ENCODE measurements at places on chromosomes 6 and 20. TPM values are rescaled to one million over a fixed set of nuclear protein-coding genes. Genes with fewer than 3 reads are reported as not detected.

GRCh38 chr6:7974565-7974937 lies 64.0 kb upstream of the TXNDC5 start:
- no peak for DNase-seq

QKI gene
- total RNA-seq: 326 TPM

GRCh38 chr6:88342336-88342735 lies 176.2 kb upstream of the CNR1 start:
- no peak for DNase-seq

- DNase-seq: peak; percentile 52
These were observed 46.2 kb upstream of the SUPT3H start for GRCh38 chr6:45423824-45424450.

WFDC10B gene
- not detected for total RNA-seq

DNA sequence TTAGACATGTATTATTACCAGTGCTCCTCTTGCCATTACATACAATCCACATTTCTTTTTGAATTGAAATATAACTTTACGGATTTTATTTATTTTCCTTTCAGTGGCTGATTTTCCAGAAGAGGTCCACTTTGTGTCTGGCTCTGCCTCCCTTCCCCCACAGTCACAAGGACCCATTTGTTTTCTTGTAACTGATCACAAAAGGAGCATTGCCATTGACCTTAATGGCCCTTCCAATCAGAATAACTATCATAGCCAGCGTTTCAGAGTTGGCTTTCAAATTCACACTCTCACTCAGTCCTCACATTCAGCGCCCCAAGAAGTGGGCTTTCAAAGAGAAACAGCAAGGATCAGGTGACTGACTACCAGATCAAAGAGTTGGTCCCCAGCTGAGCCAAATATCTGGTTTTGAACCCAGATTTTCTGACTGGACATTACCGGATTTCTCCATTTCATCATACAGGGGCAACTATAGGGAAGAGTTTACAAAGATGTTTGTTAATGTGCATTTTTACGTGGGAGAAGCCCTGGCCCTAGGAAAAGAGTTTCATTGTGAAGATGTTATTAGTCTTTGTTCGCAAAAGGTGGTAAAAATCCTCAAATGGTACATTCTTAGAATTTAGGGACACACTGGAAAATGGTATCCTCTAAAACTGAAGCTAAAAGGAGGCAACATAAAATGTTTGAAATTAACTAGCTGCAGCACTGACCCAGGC lies 2.0 kb upstream of the SLC22A23 start:
- DNase-seq: no peak

DNA sequence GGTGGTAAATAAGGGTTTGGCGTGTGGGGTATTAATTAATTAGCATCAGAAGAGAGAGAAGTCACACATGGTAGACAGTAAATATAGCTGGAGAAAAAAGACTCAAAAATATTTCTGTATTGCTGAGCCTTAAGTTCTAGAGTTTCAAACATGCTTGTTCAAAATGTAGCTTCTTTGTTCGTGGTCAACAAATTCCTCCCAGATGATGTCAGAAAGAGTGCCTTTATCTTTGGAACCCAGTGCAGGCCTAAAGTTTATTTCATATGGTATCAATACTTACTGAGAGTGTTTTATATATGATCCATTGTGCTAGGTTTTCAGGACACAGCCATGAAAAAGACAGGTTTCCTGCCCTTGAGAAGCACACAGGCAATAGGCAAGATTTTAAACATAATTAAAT lies 18.3 kb downstream of the MARCKS start:
- DNase-seq: no peak

GRCh38 chr6:167341038-167341583 lies 16.2 kb downstream of the TTLL2 start:
- DNase-seq: no peak

DNA sequence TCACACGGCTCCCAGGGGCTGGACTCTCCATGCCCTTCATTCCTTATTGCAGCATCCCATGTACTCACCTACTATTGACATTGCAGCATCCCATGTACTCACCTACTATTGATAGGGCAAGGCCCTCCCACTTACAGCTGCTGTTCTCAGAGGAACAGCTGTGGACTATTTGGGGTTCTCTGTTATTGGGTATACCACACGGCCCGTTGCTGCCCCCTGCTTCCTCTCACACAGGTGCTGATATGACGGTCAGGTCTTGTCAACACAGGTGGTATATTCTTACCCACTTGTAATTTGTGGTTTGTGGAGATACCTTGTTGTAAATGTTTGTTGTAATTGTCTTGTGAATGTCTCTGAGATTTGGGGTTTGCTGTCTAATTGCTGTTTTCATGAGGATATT lies 18.8 kb downstream of the ALDH5A1 start:
- no peak for DNase-seq

- DNase-seq: no peak
These were observed 48.1 kb downstream of the NOL4L start for GRCh38 chr20:32536851-32537656.

DNA sequence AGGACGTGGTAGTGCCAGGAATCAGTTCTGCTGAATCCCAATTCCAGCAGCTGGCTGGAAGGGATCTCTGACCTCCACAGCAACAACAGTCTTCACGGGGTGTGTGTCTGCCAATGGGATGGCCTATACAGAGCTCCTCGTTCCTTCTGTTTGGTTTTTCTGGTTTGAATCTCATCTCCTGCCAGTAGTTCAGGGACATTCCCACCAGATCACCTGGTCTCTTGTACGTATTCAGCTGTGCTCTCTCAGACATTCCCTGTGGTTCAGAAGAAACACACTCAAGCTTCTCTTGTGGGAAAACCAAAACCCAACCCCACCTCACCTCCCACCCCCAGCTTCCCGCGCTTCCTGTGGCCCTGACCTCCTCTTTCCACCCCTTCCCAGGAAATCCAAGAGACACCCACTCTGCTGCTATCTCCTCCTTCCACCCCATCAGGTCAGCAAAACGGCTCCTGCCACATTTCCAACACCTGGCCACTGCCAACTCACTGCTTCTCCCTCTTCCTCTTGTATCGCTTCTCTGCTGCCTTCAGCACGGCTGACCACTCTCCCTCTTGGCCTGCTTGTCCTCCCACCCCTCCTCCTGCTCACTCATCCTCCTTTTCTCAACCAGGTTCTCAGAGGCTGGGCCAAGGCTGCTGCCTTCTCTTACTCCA lies 63.3 kb upstream of the PTGIS start:
- no peak for DNase-seq

DNA sequence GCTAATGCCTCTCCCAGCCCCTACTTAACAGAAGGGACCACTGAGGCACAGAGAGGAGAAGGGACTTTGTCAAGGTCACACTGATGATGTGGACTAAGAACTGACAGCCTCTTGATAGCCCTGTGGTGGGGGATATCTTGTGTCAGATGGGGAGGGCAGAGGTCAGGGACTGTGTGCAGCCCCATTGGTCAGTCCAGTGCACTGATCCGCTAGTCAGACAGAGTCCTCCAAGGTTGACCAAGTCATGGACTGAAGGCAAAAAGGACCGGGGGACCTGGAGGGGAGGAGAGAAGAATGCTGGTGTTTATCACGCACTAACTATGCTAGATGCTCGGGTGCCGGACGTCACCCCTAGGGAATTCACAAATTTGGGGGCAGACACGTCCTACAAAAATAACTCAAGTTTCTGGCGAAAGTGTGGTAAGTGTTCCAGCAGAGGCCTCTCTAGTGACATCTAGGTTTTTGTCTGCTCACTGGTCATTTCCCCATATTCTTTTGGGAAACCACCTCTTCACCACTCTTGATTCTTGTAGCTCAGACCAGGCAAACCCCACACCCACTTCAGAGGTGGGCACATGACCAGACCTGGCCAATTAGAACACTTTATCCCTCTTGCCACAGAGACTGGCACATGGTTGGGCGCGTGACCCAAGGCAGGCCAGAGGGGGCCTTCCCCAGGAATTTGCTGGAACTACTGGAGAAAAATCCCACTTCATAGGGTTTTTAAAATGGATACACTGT lies 21.0 kb downstream of the TCF15 start:
- no peak for DNase-seq

CSNK2B gene
- total RNA-seq: 164 TPM

COL19A1 gene
- total RNA-seq: 0.33 TPM

- no peak for DNase-seq
These were observed 116.1 kb upstream of the NXT1 start for GRCh38 chr20:23234311-23235078.

MGME1 gene
- 17.5 TPM for total RNA-seq

SLC4A11 gene
- total RNA-seq: 30.6 TPM

DNA sequence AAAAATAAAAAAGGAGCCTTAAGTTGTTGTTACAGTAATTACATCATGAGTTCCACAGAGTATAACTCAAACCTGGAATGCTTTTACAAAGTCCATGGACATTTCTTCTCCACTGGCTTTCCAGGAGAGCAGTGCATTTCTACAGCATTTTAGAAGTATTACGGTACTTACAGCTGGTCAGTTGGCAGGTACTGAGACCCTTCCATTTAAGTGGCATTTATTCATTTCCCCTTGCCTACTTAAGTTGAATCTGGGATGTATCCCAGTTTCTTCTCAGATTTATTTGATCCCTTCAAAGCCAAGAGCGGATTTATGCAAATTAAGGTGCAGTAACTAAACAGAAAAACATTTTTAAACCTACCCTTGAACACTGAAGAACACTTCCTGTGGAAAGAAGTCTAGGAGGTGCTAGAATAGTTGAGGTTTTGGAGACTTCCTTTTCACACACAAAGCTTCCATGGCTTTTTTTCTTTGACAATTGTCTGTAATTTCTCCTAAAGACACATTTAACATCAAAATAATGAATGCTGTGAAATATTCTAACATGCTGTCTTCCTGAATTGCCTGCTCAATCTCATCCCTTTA lies 3.4 kb downstream of the PRDM13 start:
- no peak for DNase-seq

PROKR2 gene
- total RNA-seq: not detected

SLC35F1 gene
- 0.23 TPM for total RNA-seq

- DNase-seq: no peak
These were observed 174.7 kb downstream of the BMP7 start for GRCh38 chr20:57091748-57092111.

GRCh38 chr6:82182756-82183155 lies 64.8 kb downstream of the IBTK start:
- no peak for DNase-seq

CYP39A1 gene
- 2.5 TPM for total RNA-seq

DNA sequence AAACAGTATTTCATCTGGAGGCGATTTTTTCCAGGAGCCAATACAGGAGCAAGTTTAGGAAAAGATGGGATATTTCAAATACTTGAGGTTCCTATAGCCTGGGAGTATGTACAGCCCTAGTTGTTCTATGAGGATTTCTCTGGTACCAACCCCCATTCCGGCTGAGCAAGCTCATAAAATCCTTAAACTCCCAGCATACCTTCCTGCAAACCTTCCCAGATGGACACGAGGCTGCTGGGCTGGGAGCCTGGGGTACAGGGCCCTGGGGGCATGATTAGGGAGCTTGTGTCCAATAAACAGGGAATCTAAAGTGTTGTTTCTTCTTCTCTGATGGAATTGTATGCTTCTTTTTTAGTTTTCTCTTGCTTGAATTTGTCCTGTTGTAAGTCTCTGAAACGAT lies 1.5 kb downstream of the PRRC2A start:
- DNase-seq: no peak

DNA sequence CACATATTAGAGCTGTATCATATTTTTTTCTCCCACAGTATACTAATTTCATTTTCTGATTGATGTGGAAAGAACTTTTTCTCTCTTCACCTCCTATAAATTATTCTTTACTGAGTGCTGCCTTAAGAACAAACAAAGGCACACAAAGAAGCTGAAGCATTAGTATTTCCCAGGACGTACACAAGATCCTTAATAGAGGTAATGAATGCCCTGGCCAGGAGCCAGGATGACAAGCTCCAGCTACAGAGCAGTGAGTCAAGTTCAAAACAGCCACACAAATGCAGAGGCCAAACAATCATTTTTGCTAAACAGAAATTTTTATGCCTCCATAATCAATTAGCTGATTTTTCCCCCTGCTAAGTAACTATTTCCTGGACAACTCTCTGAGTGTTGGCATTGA lies 639.6 kb downstream of the EPHA7 start:
- no peak for DNase-seq

TP53TG5 gene
- total RNA-seq: not detected

DNA sequence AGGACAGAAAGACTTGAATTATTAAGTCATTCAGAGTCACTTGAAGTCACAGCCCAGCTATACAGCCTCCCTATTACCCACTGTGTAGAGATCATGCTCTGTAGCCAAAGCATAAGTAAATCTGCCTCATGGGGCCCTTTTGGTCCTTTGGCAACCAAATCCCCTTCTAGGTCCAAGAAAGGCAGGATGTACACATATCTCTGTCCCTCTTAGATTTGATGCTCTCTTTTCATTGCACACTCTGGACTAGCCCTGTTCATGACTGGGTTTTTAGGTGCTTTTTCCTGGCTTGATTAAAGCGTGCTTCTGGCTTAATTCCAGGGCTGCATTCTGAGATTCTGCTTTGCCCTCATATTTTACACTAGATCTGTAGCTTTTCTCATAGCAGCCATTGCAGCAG lies 296.8 kb downstream of the TENT5A start:
- no peak for DNase-seq

DNA sequence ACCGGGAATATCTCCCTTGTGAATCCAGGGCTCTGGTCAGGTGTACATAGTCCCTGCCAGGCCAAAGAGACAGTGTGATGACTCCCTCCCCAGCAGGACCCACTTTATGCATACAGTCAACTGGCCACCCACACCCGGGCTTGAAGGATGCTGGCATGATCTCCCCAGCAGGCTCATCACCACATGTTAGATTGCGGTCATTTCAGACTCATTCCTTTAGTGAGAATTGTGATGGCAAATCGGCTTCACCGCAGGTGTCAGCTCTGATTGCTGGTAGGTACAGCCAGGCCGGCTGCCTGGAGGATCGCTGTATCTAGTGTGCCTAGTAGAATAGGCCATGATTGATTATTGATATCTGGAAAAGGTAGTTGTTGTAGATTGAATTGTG lies 24.5 kb downstream of the CD83 start:
- no peak for DNase-seq

DNA sequence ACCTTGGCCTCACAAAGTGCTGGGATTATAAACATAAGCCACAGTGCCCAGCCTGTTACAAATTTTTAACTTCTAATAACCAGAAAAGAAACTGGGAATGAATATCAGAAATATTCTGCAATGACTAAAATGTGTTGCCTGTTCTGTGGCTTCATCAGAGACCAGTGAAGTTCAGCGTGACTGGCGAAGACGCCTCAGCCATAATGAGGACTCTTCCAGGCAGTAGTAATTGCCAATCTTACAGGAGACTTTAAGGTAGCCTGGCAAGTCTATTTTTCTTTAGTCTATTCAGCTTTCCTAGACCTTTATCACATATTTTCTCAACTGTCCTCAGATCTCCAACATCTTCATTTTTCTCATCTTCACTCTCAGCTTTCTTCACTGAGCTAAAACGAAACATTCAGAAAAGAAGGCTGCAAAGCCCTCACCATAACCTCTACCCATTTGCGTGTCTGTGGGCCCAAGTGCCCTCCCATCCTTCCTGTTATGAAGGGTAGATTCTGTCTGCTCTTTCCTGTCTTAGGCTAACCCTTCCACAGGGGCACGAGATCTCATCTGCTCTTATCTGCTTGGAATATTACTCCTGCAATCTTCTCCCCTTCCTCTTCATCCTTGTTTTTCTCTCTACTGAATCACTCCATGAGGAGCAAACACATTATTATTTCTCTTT lies 42.0 kb upstream of the OLIG3 start:
- no peak for DNase-seq

CDH26 gene
- 5.4 TPM for total RNA-seq

- DNase-seq: peak; percentile 35
These were observed 998 bp downstream of the BMP2 start for GRCh38 chr20:6768228-6769140.

- DNase-seq: peak; percentile 3
These were observed 15.8 kb downstream of the NPEPL1 start for GRCh38 chr20:58708246-58708931.

All from endothelial cell (in vitro differentiated cells).